Thoracic aorta endothelial cell (primary cell): ENCODE measurements at places on chromosomes 2 and 18. TPM values are rescaled to one million over a fixed set of nuclear protein-coding genes. Genes with fewer than 3 reads are reported as not detected.

The LIPT1 gene
- total RNA-seq: 4.7 and 7.8 TPM in 2 replicates

The NHEJ1 gene
- 21.4 and 21.9 TPM in 2 replicates for total RNA-seq

The FBXO36 gene
- 1.6 TPM in 2 replicates for total RNA-seq

The SNORC gene
- 0.40 and 0.79 TPM in 2 replicates for total RNA-seq

The TNFRSF11A gene
- total RNA-seq: 3.6 and 5.5 TPM in 2 replicates

The G6PC2 gene
- total RNA-seq: not detected in 2 replicates

The KIF1A gene
- not detected in 2 replicates for total RNA-seq

The C2orf42 gene
- 14.0 and 14.6 TPM in 2 replicates for total RNA-seq

The SP140 gene
- total RNA-seq: 0.66 TPM in 1 of 2 replicates, not detected in the other

The RFTN2 gene
- total RNA-seq: 6.3 and 6.5 TPM in 2 replicates

The UPP2 gene
- total RNA-seq: not detected in 2 replicates

The HOXD10 gene
- total RNA-seq: not detected in 2 replicates
